ENCODE measurements at places on chromosomes 6 and 20. TPM values are rescaled to one million over a fixed set of nuclear protein-coding genes. Genes with fewer than 3 reads are reported as not detected.

The CCN6 gene
- not detected for polyA plus RNA-seq

The RAET1L gene
- polyA plus RNA-seq: 0.06 TPM

The ARMC12 gene
- 1.0 TPM for polyA plus RNA-seq

The TNF gene
- polyA plus RNA-seq: 1.6 TPM

The BPIFB2 gene
- polyA plus RNA-seq: 0.41 TPM

The CST2 gene
- polyA plus RNA-seq: 0.31 TPM

The ID4 gene
- polyA plus RNA-seq: 36.2 TPM

The WASF1 gene
- 3.8 TPM for polyA plus RNA-seq

The NKX2-2 gene
- not detected for polyA plus RNA-seq

The CASS4 gene
- polyA plus RNA-seq: 9.9 TPM

The CNR1 gene
- polyA plus RNA-seq: 7.6 TPM

The PTPRA gene
- polyA plus RNA-seq: 17.8 TPM

The GSTA3 gene
- polyA plus RNA-seq: 1.7 TPM

The OR2H2 gene
- not detected for polyA plus RNA-seq

All from lung (tissue), 17 donors.